ENCODE measurements at places on chromosomes 4 and X.
A peak's percentile ranks its signal among the peaks of the same experiment; 100 is the strongest.

DNA sequence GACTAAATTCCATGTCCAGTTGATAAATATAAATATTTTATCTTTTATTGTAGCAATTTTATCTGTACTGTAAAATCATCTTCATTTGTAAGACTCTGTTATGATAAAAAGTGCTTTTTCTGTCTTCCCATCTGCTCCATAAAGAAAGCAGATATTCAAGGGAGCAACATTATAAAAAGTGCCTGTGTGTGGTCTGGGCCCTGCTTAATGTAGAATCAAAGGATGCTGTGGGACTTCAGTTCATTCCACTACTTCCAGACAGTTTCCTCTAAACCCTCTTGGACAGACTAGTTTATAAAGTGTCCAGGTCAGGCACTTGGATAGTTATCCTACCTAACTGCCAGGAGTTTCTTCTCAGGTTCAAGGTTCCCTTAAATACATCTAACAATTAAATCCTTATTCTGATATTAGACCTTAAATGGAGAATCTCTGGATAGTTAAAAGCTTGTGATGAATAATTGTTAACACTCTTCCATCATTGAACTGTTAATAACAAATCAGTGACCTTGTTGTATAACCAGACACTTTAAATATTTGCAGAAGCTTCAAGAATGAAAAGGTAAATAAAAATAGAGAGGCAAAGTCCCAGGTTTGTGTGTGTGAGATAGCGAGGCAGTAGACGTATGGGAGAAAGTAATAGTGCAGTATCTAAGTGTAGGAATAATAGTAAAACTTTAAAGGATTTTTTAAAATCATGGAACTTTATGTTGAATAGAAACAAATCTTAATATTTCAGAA is 237.5 kb upstream of the CTSO start:
- no peak for DNase-seq

DNA sequence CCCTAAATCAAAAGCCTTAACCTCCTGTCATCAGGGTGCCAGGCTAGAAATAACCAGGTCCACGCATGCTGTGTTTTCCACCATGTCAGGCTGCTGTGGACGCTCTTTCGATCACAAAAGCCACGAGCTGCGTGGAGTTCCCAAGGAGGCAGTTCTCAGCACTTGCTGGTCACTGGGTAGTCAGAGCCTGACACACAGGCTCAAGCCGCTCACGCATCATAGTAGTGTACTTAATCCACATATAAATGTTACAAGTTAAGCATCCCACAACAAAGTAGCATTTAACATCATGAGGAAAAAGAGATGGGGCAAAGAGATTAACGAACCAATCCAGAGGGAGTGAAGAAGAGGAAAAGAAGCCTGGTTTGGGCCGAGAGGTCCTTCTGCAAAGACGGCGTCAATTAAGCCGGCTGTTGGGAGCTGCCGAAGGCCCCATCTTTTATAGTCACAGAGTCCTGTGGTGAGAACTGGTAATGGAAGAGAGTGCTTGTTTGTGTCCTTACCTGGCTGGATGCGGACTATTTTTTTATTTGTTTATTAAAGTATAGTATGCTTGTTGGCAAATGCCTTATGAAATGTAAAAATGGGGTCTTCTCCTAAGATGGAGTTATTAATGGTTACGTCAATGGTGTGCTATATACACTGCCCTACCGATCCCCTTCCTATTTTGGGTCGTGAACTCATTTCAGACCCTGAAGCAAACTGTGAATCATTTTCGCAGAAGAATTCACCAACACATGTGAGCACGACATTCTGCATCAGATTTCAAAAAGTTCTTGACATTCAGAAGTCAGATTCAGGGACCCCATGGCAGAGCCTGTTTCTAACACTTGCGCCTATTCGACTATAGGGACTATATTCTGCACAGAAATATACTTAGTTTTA is 675 bp downstream of the PRIMPOL start:
- peak; percentile 69 for DNase-seq

DNA sequence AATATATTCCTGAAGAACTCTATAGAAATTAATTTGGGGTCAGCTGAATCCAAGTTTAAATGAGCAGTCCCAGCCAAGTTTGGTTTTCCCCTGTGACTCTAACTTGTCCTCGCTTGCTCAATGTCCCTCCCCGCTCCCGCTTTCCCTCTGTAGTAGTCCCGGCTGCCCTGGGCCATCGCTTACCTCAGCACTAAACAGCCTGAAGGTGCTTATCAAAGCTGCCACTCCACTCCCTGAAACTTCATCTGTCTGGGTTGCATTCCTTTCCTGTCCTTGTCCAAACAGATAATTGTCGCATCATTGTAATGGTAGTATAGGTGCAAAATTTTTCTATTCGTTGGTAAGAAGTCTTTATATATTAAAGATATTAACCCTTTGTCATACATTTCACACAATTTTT is 12.8 kb downstream of the SLC25A43 start:
- DNase-seq, result no peak

DNA sequence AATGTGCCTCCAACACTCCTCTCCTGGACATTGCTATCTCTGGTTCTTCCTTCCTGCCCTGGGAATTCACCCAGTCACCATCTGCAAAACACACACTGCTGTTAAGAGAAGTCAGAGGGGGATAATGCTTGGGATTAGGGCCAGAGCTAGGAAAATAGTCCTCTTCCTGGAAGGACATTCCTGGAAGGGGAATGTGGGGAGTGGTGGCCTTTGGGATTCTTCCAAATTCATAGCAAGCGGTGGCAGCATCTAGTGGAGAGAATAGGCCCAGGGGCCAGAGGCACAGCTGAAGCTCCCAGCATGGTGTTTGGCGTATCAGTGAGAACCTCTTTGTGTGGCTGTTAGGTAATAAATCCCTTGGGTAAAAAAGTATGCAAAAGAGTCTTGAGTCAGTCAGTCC is 34.3 kb downstream of the SHROOM4 start:
- no peak for DNase-seq

DNA sequence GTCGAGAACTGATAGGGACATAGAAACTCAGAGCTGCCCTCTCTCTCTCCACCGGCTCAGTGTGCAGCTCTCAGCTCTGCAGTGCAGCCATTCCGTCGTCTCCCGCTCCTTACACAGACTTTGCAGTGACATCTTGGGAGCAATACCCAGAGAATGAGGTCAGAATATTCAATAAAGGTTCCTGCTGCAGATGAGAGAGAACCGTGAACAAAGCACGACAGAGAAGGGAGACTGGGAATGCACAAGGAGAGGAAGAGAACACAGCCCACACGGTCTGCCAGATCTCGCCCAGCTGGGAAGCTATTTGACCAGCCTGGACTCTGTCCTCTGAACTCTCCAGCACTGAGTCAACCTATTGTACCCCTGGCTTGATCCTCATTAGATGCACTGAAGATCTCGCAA is 118.0 kb upstream of the PPARGC1A start:
- DNase-seq, result no peak

DNA sequence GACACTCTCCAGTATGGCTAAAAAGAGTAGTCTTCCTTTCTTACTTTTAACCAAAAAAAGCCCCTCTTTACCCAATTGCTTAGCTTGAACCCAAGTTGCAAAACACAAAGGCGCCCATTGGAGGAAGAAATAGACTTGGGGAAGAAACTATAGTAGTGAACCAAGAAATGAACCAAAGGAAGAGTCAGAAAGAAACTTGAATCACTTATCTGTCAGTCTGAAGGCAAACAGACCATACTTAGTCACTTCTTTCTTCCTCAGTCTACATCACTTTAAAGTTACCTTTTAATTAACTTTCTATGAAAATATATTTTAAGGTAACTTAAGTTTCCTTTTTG is 161.4 kb upstream of the GIMD1 start:
- no peak for DNase-seq

GRCh38 chr4:85491527-85491926 is 16.6 kb downstream of the ARHGAP24 start:
- DNase-seq, result no peak

DNA sequence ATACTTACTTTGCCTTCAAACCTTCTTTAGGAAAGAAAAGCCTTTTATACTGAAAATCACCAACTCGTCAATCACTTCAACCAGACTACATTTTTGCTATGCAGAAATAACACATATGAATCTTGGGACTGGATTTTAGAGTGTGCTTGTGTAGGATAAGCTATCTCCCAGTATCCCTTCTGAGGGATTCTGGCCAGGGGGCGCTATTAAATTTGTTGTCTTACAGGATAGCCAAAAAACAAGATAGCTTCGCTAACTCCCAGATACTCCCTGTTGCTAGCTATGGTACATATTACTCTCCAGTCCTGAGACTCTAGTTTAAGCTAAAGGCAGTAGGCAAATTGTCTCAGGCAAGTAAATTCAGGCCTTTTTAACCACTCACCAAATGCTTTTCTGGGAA is 167.2 kb downstream of the LHFPL1 start:
- no peak for DNase-seq

DNA sequence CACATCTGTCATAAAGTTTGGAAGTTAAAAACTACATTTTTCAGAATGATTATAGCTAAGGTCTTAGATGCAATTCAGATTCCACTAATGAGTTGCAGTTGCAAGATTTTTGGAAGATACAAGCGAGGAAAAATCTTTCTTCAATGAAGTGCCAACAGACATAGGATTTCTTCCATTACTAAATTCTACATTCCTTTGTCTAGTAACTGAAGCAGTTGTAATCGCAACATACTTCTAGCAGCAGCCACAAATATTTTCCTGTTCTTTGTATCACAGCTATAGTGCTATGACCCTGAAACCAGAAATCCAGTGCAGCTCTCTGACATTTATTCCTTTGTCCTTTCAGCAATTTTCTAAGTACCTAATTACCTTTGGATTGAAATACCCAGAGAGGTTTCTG is 225.2 kb upstream of the SLIT2 start:
- no peak for DNase-seq

DNA sequence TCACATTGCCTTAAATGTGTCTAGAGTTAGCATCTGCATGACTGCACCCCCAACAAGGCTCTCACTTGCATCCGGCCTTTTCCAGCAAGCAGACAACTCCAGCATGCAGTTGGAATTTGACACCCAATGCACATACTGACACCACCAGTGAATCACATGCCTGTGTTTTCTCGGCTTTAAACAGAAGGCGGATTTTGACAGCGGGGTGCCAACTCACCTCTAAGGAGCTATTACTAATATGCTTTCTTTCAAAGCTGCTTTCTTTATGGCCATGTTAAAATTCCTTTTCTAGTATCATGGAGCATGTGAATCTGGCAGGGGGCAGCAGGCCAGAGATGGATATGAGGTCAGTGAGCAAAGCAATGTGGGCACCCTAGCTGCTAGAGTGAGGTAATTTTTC is 78.0 kb upstream of the CLNK start:
- DNase-seq, result no peak

DNA sequence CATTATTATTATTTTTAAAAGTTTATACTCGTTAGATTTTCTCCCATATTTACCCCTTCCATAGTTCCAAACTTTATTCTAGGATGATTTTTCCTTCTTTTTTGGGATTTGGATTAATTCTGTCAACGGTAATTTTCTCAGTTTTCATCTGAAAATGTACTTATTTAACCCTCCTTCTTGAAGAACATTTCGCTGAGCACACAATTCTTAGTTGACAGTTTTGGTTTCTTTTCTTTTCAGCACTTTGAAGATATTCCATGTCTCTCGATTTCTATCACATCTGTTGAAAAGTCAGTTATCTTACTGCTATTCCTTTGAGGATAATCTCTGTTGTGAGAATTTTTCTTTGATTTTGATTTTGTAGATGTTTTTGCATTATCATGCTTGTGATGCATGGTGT is 85.2 kb downstream of the SCLT1 start:
- DNase-seq, result no peak

GRCh38 chr4:144985531-144985930 is 112.5 kb downstream of the ANAPC10 start:
- no peak for DNase-seq

GRCh38 chr4:185343726-185344581 is 51.8 kb downstream of the LRP2BP start:
- DNase-seq, result no peak

- DNase-seq, result peak; percentile 46
Measured at GRCh38 chr4:158769175-158769921, 522 bp downstream of the FNIP2 start.

GRCh38 chr4:84177831-84178542 is 321.1 kb downstream of the NKX6-1 start:
- DNase-seq, result no peak

- peak; percentile 80 for DNase-seq
Measured at GRCh38 chr4:168440442-168441264, 39.6 kb downstream of the DDX60L start.

- no peak for DNase-seq
Measured at GRCh38 chr4:147732518-147733235, 789 bp downstream of the ARHGAP10 start.

DNA sequence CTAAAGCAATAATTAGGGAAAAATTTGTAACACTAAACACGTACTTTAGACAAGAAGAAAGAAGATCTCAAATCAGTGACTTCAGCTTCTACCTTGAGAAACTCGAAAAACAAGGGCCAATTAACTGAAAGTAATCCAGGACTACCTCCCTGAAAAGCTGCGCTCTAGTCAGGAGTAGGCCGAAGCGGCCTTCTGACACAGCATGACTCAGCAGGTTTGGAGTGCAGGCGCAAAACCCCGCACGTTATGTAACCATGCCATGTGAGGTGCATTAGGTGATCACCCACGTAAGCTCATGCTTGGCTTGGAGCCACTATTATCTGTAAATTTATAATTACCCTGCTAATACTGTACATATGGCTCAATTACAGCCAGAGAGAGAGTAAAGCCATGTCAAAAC is 52.8 kb upstream of the CCDC149 start:
- no peak for DNase-seq

GRCh38 chr4:73872316-73873108 is 3.3 kb downstream of the CXCL1 start:
- DNase-seq, result peak; percentile 93

DNA sequence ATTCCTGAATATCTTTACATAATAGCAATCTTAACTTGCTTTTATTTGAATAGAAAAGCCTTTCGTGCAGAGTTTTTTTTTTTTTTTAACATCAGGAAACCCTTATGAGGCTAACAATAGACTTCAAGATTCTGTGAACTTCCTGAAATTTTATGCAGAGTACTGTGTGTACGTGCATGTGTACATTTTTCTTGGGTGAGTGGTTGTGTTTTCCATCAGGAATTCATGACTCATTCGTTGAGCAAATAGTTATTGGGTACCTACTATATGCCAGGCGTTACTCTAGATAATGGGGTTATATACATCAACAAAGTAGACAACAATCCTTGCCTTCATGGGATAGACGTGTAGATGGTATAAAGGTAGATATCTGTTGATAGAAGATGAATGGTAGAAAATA is 59.1 kb downstream of the MRPL1 start:
- no peak for DNase-seq

DNA sequence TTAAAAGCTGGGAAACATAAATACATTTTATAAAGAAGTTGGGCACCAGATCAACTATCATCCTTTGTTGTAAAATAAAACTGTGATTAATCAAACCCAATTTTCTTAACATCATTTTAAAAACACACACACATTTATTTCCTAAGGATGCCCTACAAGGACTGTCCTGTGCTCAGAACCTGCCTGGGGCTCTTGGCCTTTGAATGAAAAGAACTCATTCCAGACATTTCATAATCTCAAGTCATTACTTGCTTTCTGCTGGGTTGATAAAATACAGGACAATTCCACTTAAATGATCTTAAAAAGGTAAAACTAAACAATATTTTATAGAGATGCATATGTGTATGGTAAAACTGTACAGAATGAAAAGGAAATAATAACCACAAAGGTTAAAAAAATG is 2.8 kb downstream of the SH3D19 start:
- no peak for DNase-seq

- no peak for DNase-seq
Measured at GRCh38 chrX:24014388-24015018, 12.5 kb downstream of the KLHL15 start.
